ENCODE measurements at places on chromosomes 4 and X.

DNA sequence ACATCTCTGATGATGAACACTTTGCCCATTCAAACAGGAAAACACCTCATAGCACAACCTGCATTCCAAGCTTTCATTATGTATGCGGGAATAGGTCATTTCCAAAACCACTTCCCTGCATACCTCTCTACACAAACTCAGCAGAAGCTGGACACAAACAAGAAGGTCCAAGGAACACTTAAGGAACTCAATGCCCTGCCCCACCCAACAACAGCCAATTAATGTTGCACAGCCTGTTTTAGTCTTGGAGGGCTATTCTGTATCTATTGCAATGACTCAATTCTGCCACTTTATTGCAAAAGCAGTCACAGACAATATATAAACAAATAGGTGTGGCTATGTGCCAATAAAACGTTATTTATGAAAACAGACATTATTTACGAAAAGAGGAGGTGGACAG, 16.7 kb downstream of the OPHN1 start:
- DNase-seq = no peak

GRCh38 chr4:125135652-125136051, 179.1 kb upstream of the FAT4 start:
- DNase-seq = no peak

GRCh38 chrX:117327373-117327772, 789.2 kb downstream of the KLHL13 start:
- no peak for DNase-seq

GRCh38 chr4:36283912-36284465, 2.6 kb downstream of the DTHD1 start:
- DNase-seq = no peak

DNA sequence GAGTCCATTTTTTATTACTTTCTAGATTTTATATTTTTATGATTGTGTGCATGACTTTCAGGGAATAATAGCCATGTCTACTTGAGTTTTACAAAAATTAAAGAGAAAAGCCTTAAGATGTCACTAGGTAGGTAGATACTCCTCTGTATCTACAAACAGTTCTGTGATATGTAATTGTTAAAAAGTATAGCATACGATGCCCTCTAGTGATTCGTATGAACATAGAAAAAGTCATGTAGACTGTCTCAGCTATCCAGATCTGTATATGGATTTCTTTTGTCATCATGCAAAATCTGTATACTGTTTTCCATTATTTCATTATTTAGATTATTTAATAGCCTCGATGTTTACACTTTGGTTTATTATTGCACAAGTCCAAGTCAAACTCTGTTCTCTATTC, 856.6 kb downstream of the CENPC start:
- no peak for DNase-seq

DNA sequence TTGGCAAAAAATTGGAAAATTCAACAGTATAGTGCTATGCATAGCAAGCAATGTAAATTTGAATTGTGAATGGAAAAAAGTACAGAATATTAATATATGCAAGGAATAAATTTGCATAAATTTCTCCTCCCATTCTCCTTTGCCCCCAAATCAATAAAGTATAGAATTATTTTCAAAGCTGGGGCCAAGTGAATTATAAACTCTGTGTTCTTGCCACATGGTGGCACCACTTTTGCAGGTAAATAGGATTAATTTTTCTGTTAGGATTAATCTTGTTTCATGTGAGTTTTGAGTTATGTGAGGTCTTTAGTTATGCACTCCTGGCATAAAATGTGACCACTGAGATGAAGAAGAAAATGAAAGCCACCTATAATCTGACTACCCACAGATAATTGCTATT, 19.9 kb downstream of the COPS4 start:
- DNase-seq = no peak

GRCh38 chrX:44914532-44915198, 41.7 kb downstream of the KDM6A start:
- no peak for DNase-seq

DNA sequence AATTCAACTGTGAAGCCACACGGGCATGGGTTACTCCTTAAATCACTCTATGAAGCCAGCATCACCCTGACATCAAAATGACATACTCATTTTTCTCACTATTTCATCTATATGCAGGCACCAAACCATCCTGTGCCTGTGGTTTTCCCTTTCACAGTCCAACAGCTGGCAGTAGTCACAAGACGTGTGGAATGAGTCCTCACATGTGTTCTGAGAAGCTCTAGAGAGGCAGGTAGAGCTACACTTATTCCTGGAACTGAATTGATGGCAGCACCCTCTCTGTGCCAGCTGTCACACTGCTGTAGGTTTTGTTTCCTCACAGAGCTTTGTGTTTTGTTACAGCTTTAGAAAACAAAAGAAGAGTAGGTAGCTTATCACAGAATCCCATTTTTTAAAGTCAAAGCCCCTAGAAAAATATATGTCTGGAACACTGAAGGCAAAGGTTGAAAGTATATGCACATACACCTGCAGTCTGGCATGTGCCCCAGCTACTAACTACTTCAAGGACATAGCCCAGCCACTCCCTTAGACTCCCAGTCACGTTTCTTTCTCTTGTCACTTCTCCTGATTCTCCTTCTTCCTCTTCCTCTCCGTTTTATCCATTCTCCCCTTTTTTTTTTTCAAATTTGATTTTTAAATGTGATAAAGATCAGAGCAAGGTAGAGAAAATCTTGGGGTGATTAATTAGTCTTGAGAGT, 107.1 kb downstream of the ANXA10 start:
- DNase-seq = no peak

DNA sequence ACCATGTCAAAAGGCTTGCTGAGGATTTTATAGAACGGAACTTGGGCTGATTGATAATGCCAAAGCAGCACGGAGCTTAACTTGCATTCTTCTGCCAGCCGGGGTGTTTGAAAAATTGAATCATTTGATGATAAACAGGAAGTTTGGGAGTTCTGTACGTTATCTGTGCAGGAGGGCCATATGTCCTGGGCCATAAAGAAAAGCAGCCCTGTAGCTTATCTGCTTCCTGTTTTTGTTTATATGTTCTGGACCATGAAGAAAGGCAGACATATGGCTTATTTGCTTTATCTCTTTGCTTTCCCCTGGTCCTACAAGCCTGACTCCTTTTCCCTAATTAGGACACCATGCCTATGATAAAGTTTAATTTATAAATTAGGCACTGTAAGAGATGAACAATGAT, 62.4 kb downstream of the HOPX start:
- no peak for DNase-seq
